ENCODE measurements at places on chromosomes 3 and 15.

DNA sequence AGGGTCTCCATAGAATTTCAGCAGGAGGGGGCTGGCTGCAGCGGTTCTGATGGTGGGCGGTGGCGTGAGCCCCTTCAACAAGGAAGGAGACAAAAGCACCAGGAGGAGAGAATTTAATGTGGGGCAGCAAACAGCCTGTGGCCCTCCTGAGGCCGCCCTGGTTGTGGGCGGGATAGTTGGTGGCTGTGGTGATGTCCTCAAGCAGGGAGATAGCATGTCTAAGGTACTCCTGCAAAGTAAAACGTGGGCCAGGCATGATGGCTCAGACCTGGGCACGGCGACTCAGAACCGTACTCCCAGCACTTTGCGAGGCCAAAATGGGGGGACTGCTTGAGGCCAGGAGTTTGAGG lies 94.0 kb downstream of the LRRK1 start:
- DNase-seq: no peak

DNA sequence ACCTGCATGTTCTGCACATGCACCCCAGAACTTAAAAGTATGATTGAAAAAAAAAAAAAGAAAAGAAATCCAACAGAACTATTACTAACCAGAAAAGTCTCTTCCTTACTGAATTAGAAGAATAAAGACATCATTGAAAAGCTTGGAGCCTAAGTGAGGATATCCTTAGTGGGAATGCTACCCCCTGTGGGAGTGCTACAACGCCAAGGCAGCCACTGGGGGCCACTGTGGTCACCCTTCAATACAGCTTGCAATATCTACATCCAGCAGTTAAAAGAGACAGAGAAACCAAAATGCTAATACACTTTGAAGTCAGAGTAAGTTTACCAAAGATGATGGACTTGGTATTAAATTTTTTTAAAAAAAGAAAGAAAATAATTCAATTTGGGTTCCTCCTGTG lies 292.0 kb downstream of the PLCL2 start:
- DNase-seq: no peak

DNA sequence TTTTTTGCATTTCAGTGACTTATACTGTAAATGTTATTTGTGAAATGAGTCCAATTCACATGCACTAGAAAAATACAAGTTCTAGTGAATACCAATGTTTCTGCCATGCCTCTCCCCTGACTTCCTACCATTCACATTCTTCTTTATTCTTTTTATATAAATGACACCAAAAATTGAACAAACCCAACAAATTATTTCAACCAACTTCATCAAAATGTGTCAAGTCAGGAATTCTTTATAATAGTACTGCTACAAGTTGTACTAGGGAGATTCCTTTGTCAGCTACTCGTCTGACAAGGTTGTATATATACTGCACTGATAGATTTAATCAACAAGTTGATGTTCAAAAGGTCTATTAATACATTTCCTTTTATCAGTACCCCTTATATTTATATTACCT lies 3.0 kb downstream of the TBL1XR1 start:
- DNase-seq: no peak

DNA sequence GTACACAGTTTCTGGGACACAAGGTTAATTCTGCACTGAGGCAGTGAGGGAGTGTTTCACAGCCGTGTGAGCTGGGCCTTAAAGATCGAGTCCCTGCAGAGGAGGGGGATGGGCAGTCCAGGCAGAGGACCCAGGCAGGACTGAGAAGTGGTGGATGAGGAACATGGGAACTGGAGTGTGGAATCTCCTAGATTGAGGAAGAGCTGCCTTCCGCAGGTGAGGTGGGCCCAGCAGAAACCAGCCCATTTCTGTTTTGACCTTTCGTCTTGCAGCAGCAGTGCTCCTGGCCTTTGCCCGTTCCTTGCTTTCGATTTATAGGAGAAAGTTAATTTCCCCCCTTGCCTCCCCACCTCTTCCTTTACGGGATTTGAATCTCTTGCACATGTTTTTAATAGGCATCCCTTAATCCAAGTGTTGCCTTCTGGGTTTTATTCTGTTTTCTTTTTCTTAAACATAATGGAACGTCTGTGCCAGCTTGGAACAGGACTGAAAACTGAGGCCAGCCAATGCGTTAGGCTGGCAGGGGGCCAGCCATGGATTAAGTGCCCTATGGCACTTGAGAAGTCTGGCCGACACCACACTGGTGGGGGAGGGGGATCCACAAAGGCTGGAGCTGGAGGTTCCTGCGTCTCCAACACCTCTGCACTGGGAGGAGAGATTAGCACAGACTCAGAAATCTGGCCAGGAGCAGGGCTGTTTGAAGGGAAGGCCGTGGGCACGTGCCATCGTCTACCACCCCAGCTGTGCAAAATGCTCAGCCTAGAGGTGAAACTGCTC lies 78.1 kb downstream of the AAGAB start:
- DNase-seq: no peak

DNA sequence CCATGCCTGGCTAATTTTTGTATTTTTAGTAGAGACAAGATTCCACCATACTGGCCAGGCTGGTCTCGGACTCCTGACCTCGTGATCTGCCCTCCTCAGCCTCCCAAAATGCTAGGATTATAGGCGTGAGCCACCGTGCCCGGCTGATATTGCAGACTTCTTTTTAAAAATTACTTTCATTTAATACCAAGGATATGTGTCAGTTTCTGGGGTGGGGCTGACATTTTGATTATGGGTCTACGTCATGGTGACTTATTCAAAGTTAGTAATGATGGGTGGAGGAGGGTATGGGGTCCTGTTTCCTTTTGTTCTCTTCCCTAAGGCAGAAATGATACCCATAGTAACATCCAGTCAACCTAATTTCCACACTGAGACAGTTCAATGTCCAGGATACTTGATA lies 34.7 kb downstream of the GBE1 start:
- no peak for DNase-seq

- no peak for DNase-seq
Measured at GRCh38 chr3:113169891-113170452, 41.4 kb upstream of the BOC start.

DNA sequence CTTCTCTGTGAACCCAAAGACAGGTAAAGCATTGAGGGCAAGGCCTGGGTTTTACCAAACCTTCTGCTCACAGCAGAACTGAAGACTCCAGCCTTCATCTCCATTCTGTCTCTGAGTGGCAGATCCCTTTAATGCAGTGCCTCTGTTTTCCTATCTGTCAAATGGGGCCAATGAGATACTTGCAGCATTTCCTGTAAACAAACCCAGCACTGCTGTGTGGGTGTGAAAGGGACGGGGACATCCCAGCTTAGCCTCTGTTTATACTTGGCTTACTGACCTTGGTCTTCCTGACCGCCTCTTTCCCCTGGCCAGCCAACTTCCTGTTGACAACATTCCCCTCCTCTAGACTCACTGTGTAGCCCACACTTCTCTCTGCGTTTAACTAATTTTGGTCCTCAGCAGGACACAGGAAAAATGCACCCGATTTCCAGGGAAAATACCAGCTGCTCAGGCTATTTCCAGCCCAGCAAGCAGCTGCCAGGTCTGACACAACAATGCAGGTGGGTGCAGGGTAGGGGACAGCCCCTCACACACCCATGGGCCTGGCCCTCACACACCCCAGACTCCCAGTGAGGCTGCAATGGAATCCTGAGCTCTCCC lies 105.9 kb upstream of the HERC1 start:
- no peak for DNase-seq

GRCh38 chr15:58137686-58138085 lies 495 bp upstream of the AQP9 start:
- no peak for DNase-seq

GRCh38 chr15:96406701-96407100 lies 76.2 kb downstream of the NR2F2 start:
- DNase-seq: no peak

GRCh38 chr3:100561459-100562158 lies 47.8 kb upstream of the ADGRG7 start:
- no peak for DNase-seq

DNA sequence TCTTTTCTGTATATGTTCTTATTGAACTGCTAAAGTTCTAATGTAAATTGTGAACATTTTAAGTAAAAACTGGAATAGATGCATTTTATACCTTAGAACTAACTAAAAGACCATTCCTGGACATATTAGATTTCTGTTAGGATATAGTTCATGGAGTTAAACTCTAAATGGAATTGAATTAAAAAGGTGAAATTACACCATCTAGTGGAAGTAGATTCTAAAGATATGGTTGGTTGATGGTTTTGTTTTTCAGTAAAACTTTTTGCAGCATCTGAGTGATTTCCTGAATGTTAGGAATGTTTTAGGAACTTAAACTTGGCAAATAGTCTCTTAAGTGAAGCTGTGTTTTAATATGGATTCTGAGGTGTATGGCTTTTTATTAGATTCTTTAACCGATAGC lies 96.8 kb downstream of the SLMAP start:
- DNase-seq: no peak

DNA sequence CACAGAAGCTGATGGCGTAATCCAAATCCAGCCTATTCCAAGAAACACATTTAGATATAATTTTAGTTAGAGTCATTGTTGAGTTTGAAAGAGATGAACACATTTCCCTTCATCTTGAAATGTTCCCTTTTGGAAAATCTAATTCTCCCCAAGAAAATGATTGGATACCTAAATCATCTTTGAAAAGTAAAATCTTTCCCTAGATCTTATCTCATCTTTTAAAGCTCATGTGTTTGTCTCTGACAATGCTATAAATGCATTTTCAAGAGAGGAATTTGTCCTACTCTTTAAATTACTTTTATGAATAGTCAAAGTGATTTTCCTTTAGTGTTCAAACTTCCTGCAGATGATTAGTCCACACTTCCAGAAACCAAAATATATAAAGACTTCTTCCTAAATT lies 82.6 kb upstream of the CNTN6 start:
- DNase-seq: no peak

DNA sequence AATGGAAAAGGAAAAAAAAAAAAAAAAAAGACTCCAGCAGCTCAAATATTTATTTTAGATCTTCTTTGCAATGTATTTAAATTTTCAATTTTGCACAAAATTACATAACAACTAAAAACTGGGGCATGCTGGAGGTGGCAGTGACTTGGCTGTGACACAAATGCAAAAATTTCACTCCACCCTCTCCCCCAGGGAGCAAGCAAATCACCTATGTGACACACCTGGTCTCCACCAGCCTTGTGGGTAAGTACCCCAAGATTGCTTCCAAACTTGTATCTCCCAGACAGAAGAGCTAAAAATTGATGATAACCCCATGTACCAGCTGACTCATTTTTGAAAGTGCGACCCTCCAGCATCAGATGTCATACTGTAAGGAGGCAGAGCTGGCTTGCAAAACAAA lies 32.0 kb downstream of the UBE3A start:
- no peak for DNase-seq

DNA sequence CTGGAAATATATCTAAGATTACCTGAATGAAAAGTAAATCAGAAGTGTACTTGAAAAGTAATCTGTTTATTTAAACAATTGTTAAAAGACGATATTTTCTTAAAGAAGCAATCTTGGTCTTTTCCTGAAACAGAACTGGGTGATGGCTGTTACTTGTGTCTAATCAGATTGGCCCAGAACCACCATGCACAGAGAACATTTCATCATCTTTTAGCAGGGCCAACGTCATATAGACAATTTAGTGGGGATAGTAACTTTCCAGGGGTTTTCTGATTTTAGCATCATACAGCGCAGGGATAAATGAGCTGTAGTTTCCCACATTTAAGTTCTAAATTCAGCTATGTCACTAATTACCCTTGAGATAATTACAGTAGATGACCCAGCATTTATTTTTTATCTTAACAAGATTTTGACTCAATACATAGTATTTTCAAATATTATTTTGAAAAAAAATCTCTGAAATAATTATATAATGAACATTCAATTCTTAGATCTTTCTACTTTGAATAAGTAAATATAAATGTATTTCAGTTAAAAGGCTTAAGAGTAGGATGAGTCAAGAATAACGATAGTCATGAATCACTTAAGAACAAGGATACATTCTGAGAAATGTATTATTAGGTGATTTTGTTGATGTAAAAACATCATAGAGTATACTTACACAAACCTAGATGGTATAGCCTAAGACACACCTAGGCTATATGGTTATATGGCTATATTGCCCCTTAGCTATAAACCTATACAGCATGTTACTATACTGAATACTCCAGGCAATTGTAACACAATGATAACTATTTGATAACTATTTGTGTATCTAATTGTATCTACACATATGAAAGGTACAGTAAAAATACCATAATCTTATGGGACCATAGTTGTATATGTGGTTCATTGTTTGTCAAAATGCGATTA lies 103.8 kb upstream of the MME start:
- no peak for DNase-seq

Measured in NCI-H2081 treated with DMSO at 0.1 percent for 48 hours (cell line).